Astrocyte (in vitro differentiated cells and primary cell): ENCODE measurements at places on chromosomes 1 and 21. TPM values are rescaled to one million over a fixed set of nuclear protein-coding genes. Genes with fewer than 3 reads are reported as not detected.

DNA sequence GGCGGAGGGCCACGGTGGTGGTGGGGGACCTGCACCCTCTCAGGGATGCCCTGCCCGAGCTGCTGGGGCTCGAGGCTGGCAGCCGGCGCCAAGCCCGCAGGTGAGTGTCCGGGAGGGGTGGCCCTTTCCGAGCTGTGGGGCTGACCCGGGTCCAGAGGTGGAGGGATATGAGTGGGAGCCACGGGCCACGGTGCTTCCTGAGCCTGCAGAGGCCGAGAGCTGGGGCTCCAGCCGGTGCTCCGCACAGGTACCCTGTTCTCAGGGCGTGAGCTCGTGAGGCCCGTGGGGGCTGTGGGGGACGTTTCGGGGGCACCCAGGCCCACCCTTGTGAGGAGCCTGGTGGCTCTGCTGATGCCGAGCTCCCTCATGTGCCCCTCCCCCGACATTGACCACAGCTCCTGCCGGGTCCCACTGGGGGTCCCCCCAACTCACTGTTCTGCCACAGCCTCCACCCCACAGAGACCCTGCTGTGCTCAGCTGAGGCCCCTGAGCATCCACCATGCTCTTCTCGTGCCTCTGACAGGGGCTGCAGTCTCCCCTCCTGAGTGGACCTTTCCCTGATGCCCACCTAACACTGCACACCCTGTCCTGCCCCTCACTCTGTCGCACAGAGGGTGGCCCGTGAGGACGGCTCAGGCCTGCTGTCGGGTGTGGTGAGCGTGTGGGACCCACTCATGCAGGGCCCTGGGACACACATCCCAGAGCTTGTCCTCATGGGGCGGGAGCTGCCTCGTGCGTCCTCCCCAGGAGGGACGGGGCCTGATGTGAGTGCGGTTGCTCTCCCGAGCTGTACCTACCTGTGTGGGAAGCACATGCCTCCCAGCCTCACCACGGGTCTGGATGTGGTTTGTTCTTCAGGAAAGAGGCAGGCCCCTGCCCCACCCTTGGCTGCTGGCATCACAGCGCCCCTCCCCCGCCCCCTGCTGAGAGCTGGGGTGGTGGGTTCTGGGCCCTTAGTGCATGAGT is 27.5 kb downstream of the SLX9 start:
- H3K36me3 ChIP-seq: no peaks in the 10 kb centered on the region
- no peak overlapping the region for H3K4me3 ChIP-seq
- DNase-seq: no peak
- H3K4me1 ChIP-seq: peaks cover 37% of the 10 kb centered on the region

Gene IGSF21
- total RNA-seq: not detected in 2 replicates

Gene DCST1
- total RNA-seq: not detected in 2 replicates

- H3K27me3 ChIP-seq: no peaks in the 10 kb centered on the region
- no peak overlapping the region for H3K27ac ChIP-seq
- no peak overlapping the region for H3K4me3 ChIP-seq
- no peaks in the 10 kb centered on the region for H3K4me1 ChIP-seq
Measured at GRCh38 chr1:66444438-66445265, 89.3 kb upstream of the SGIP1 start.

GRCh38 chr1:84271441-84272151 is 29.9 kb upstream of the SAMD13 start:
- no peaks in the 10 kb centered on the region for H3K27me3 ChIP-seq
- peak overlapping the region; percentile 25 for H3K4me3 ChIP-seq
- no peak overlapping the region for H3K27ac ChIP-seq
- H3K4me1 ChIP-seq: peaks cover 11% of the 10 kb centered on the region
- peak; percentile 65 for DNase-seq

DNA sequence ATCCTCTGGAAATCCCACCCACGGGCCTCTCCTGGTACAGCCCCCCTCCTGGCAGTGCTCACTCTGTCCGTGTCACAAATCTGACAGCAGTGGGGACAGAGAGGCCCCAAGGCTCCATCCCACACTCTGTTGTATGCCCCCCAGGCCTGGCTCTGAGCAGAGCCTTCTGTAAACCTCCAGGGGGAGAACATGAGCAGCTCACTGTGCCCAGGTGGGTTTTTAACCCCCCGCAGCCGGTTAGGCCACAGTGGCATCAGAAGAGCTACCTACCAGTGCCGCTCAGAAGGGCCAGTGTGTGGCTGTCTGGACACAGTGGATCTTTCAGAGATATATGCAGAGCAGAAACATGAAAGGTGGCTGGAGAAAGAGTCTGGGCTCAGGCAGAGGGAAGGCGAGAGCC is 12.0 kb upstream of the GPR153 start:
- no peak for DNase-seq
- H3K4me3 ChIP-seq: no peak overlapping the region
- peak overlapping the region; percentile 11 for H3K27ac ChIP-seq

DNA sequence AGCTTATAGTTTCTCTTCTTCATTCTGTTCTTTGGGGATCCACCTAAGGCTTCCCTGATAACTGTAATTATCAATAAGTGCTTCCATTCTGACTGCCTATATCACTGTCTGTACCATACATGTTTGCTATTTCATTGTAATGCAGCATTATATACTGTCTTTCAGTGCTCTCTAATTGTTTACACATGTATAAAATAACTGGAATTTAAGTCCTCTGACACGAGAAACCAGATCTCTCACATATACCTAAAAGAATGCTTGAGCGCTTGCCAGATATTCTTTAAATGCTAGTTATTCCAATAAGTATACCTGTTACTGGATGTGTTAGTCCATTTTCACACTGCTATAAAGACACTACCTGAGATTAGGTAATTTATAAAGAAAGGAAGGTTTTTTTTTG is 34.7 kb downstream of the CELF3 start:
- no peaks in the 10 kb centered on the region for H3K36me3 ChIP-seq
- no peaks in the 10 kb centered on the region for H3K27me3 ChIP-seq
- DNase-seq: peak; percentile 5

Gene AIRE
- 0.07 TPM in 1 of 2 replicates, not detected in the other for total RNA-seq

DNA sequence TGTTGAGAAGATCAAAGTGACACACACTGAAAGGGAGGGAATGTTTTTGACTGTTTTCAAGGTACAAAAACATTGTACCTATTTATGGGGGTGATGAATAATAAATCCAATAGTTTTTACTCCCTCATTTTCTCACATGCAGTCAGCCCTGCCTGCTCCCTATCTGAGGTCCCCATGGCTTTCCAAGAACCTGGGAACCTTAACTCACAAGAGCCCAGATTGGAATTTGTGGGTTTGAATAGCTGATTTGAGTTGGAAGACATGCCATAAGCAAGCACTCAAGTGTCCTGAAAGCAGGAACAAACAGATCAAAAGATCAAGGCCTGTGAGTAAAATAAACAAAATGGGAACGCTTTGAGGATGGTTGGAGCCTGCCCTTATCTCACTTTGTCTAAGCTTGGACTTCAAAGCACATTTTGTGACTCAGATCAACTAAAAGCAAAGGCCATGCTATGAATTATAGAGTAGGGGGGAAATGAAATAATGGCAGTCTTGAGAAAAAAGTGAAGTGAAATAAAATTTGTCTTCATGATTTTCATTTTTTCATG is 136.6 kb downstream of the LYPLAL1 start:
- H3K27ac ChIP-seq: peak overlapping the region; percentile 17
- H3K4me3 ChIP-seq: no peak overlapping the region
- no peaks in the 10 kb centered on the region for H3K36me3 ChIP-seq
- H3K27me3 ChIP-seq: no peaks in the 10 kb centered on the region

DNA sequence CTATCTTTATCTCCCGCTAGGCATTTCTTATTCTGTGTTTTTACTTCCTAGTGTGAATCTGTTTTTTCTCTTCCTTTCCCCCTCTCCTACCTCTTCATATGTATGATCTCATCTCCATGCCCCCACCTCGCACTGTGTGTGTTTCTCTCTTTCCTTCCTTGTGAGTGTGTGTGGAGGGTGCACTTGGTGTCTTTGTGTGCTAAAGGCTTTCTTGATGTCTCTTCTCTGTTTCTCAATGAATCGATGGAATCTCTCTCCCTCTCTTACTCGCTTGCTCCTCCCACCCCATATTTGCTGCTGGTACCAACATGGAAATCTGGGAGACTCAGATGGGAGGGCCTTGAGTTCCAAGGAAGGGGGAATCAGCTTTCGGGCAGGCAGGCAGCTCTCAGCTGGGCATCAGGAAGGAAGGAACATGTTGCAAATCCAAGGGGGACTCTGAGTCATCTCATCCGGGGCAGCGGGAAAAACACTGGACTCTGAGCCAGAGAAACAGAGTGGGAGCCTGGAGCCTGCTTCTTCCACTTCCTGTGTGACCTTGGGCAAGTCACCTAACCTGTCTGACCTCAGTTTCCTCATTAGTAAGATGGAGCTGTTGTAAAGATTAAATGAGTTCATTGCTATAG is 147.5 kb downstream of the PTPRU start:
- H3K36me3 ChIP-seq: no peaks in the 10 kb centered on the region
- H3K4me1 ChIP-seq: peaks cover 14% of the 10 kb centered on the region
- H3K27me3 ChIP-seq: peaks cover 3% of the 10 kb centered on the region
- peak overlapping the region; percentile 1 for H3K27ac ChIP-seq

Gene S100A7A
- not detected in 2 replicates for total RNA-seq

Gene DENND2C
- total RNA-seq: 2.8 and 3.2 TPM in 2 replicates

Gene GPR37L1
- not detected in 2 replicates for total RNA-seq

Gene RNF186
- not detected in 2 replicates for total RNA-seq

- H3K4me1 ChIP-seq: no peaks in the 10 kb centered on the region
- no peak for DNase-seq
- no peaks in the 10 kb centered on the region for H3K27me3 ChIP-seq
- no peak overlapping the region for H3K27ac ChIP-seq
- peaks cover 3% of the 10 kb centered on the region for H3K36me3 ChIP-seq
Measured at GRCh38 chr1:212440419-212440818, 7.7 kb downstream of the NENF start.

DNA sequence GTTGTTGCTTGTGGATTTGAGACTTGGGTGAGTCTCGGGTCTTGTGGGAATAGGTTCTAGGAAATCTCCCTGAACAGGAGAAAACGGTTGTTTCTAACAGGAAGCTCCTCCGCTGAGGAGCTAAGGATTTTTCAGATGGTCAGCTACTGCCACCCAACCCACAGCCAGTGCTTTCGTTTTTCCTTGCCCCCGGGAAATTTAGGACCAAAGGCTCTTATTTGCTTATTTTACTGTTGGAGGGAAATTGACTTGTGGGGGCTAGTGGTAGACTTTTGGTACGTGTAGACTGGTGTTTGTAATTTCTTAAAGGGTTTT is 792 bp downstream of the SNX7 start:
- H3K27ac ChIP-seq: peak overlapping the region; percentile 71
- no peaks in the 10 kb centered on the region for H3K36me3 ChIP-seq
- H3K4me3 ChIP-seq: peak overlapping the region; percentile 75

Gene SH2D5
- total RNA-seq: 4.0 and 5.9 TPM in 2 replicates

Gene CRP
- not detected in 2 replicates for total RNA-seq

Gene E2F2
- 0.11 TPM in 1 of 2 replicates, not detected in the other for total RNA-seq

DNA sequence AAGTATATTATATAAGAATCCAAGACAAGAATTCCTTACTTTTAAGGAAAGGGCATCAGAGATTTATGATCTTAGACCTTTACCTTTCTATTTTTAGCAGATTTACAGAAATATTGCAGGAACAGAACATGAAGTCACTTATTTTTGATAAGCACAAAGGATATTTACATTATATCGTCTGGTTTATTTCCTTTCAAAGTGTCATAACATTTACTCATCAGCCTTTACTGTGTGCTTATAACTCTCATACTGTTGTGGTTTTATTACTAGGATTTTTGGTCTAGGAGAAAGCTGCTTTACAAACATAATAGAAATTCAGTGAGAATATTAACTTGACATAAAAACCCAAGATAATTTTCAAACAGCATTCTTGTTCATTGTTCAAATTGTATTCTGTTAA is 47.6 kb downstream of the APP start:
- H3K27ac ChIP-seq: no peak overlapping the region
- no peak for DNase-seq
- no peaks in the 10 kb centered on the region for H3K36me3 ChIP-seq
- H3K27me3 ChIP-seq: no peaks in the 10 kb centered on the region
- no peak overlapping the region for H3K4me3 ChIP-seq
- H3K4me1 ChIP-seq: peaks cover 26% of the 10 kb centered on the region

Gene CSF3R
- total RNA-seq: 0.20 and 0.22 TPM in 2 replicates

GRCh38 chr1:32336963-32337675 is 1.1 kb upstream of the MARCKSL1 start:
- H3K27me3 ChIP-seq: no peaks in the 10 kb centered on the region
- peaks cover 17% of the 10 kb centered on the region for H3K36me3 ChIP-seq
- no peak overlapping the region for H3K4me3 ChIP-seq
- DNase-seq: peak; percentile 32
- H3K27ac ChIP-seq: no peak overlapping the region

DNA sequence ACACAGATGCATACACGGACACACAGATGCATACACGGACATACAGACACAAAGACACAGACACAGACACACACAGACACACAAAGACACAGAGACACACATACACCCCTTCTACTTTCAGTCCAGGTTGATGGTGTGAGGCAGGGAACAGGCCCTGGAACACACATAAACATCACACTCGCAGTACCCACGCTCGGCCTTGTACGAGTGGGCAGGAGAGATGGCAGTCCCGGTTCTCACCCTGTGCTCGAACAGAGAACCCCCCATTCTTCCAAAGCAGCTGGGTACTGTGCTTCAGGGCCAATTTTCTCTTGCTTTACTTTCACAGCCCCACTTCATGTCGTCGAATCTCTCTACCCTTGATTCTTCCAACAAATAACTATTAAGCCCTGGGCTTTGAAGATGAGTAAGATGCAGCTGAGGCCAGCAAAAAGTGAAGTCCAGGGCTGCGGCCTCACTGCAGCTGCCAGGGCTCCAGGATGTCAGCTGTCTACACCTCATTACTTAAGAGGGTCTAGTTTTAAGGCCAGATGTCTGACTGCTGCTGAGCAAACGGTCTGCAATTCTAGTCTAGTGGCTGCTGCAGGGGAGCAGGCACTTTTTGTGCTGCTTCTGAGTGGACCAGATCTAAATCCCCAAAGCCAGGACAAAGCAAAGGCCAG is 90.1 kb downstream of the PGBD5 start:
- no peaks in the 10 kb centered on the region for H3K4me1 ChIP-seq
- H3K27me3 ChIP-seq: no peaks in the 10 kb centered on the region
- no peaks in the 10 kb centered on the region for H3K36me3 ChIP-seq
- H3K4me3 ChIP-seq: no peak overlapping the region
- no peak for DNase-seq

GRCh38 chr1:30718091-30718635 is 5.2 kb downstream of the MATN1 start:
- H3K4me3 ChIP-seq: peak overlapping the region; percentile 52
- no peaks in the 10 kb centered on the region for H3K27me3 ChIP-seq
- peak; percentile 85 for DNase-seq
